ENCODE measurements at places on chromosomes 4 and X. TPM values are rescaled to one million over a fixed set of nuclear protein-coding genes. Genes with fewer than 3 reads are reported as not detected.

The FNIP2 gene
- 55.2 TPM for total RNA-seq

GRCh38 chrX:18309401-18309800, 45.1 kb downstream of the SCML2 start:
- DNase-seq, result no peak
- H3K27ac ChIP-seq, result no peak overlapping the region
- H3K36me3 ChIP-seq, result no peaks in the 10 kb centered on the region
- H3K4me1 ChIP-seq, result no peaks in the 10 kb centered on the region
- no peaks in the 10 kb centered on the region for H3K27me3 ChIP-seq

- H3K4me1 ChIP-seq, result no peaks in the 10 kb centered on the region
- DNase-seq, result no peak
- H3K27me3 ChIP-seq, result peaks cover 49% of the 10 kb centered on the region
- no peaks in the 10 kb centered on the region for H3K36me3 ChIP-seq
Observed at GRCh38 chrX:18875256-18875878, 108.5 kb downstream of the PHKA2 start.

The NIPAL1 gene
- total RNA-seq, result 2.0 TPM

The MAGEB10 gene
- not detected for total RNA-seq

The DMRTC1 gene
- total RNA-seq, result not detected

The DMD gene
- total RNA-seq, result 65.2 TPM

DNA sequence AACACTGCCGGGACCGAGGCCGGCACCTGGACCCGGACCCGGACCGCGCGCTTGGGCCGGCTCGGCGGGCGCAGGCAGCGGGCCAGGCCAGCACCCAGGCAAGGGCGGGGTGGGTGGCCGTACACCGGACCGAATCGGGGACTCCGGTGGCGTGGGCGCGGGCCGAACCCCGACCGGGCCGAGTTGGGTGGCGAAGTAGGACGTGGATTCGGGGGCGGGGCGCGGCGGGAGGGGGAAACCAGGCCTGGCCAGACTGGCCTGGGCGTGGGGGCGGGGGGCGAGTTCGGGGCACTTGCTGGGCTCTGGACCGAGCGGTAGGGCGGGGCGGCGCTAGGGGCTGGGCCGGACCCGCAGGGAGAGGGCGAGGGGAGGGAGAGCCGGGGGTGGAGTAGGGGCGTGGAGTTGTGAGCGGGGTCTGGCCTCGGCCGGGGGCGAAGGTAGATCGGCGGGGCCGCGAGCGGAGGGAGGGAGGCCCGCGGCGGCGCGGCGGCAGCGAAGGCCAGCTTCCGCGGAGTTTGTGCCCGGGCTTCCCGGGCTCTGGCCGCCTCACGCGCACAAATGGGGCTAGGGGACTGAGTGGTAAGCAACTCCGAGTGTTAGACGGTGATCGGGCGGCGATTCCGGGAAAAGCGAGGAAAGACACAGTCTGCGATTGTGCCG, 1.8 kb upstream of the BCORL1 start:
- H3K27ac ChIP-seq, result peak overlapping the region; percentile 70
- H3K36me3 ChIP-seq, result no peaks in the 10 kb centered on the region
- no peaks in the 10 kb centered on the region for H3K4me1 ChIP-seq

DNA sequence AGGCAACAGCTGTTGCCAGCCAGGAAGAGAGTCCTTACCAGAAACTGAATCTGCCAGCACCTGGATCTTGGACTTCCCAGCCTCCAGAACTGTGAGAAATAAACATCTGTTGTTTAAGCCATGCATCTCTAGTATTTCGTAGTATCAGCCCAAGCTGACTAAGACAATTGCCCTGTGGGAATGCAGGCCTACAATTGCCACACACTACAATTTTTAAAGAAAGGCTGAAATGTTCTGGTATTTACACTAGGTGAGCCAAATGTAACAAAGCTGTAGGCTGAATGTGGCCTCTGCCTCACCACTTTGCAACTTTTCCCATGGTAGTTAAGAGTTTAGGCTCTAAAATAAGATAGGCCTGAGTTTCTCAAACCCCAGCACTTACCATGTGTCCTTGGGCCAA, 59.1 kb downstream of the SPATA18 start:
- H3K27ac ChIP-seq, result no peak overlapping the region
- H3K4me1 ChIP-seq, result no peaks in the 10 kb centered on the region
- no peaks in the 10 kb centered on the region for H3K36me3 ChIP-seq
- DNase-seq, result no peak
- no peak overlapping the region for H3K4me3 ChIP-seq
